ENCODE measurements at places on chromosomes 2 and 18.

- no peak for DNase-seq
Measured at GRCh38 chr2:180907731-180908130, 72.7 kb upstream of the UBE2E3 start.

DNA sequence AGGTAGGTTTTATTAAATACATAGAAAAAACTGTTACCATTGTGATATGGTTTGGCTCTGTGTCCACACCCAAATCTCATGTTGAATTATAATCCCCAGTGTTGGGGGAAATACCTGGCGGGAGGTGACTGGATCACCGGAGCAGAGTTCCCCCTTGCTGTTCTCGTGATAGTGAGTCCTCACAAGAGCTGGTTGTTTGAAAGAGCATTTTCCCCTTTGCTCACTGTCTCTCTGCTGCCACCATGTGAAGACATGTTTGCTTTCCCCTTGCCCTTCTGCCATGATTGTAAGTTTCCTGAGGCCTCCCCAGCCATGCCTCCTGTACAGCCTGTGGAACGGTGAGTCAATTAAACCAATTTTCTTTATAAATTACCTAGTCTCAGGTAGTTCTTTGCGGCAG lies 352.7 kb upstream of the SLC39A10 start:
- DNase-seq = no peak

DNA sequence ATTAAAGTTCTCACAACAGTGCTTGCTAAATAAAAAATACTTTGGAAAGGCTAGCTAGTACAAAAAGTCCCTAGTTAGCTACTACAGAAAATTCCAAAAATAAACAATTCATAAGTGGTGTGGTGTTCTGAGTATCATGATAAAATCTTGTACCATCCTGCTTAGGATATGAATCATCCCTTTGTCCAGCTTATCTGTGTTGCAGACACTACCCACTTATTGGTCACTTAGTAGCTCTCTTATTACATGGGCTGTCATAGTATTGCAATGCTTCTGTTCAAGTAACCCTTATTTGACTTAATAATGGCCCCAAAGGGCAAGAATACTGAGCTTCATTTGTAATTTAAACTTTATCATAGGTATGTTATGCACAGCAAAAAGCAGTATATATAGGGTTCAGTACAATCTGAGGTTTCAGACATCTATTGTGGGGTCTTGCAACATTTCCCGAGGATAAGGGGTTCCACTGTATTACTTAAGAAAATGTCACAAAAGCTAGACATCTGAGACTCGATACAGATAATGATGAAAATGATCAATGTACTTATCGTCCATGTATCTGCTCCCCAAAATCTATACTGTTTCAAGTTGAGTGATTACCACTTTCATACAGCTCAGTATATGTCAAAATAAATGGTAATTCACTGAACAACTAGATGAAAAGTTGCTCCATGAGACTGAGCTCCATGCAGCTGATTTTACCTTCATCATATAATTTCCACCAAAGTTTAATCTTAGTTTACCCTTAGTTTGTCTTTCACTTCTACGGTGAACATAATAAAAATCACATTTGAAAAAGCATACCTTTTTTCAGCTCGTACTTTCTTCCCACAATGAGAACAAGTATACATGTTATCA lies 93.8 kb downstream of the C2orf74 start:
- no peak for DNase-seq

DNA sequence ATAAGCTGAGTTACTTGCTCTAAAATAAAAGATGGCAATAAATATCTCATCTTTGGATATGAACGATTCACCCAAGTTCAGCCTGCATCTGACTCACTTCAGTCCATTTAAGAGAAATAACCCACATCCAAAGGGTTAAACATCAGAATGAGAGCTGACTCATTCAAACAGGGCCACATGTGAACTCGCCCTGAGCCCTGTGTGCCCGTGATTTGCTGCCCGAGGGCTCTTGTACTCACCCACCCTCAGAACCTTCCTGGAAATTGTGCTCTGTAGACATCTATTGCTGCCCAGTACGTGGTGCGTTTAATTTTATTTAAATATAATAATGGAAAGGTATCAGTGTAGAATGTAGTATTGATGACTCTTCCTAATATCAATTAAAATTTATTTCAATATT lies 66.9 kb upstream of the RBM44 start:
- DNase-seq = no peak

- no peak for DNase-seq
Measured at GRCh38 chr2:240919161-240919781, 13.1 kb downstream of the CROCC2 start.

- peak; percentile 42 for DNase-seq
Measured at GRCh38 chr18:34710458-34710914, 388 bp downstream of the DTNA start.

- no peak for DNase-seq
Measured at GRCh38 chr2:196389670-196390069, 218.3 kb upstream of the STK17B start.

DNA sequence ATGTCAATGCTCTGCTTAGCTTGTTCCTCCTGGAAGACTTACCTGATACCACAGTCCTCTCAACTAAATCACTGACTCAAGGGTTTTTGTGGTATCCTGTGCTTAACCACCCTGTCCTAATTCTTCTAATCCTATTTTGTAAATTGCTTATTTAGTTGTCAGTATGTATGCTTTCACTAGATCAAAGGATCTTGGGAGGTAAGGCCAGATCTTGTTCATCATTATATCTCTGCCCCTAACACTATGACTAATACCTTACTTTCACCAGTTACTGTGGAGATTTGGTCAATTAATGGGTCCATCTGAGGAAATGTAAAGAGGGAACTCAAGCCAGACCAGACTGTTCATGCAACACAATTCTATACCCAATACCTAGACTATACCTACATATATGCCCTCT lies 203.2 kb downstream of the GULP1 start:
- DNase-seq = no peak

DNA sequence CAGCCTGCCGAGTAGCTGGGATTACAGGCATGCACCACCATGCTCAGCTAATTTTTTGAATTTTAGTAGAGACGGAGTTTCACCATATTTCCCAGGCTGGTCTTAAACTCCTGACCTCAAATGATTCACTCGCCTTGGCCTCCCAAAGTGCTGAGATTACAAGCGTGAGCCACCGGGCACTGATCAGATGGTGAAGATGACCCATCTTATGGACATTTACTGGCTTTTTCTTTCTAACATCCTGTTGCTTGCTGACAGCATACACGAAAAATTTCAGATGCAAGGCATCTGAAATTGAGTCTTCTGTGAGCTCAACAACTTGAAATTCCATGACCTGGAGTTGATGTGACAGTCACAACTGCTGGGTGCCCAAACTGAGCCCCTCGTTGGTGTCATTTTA lies 859.5 kb upstream of the CNTNAP5 start:
- DNase-seq = no peak

- DNase-seq = no peak
Measured at GRCh38 chr2:158748926-158749590, 46.1 kb upstream of the DAPL1 start.

DNA sequence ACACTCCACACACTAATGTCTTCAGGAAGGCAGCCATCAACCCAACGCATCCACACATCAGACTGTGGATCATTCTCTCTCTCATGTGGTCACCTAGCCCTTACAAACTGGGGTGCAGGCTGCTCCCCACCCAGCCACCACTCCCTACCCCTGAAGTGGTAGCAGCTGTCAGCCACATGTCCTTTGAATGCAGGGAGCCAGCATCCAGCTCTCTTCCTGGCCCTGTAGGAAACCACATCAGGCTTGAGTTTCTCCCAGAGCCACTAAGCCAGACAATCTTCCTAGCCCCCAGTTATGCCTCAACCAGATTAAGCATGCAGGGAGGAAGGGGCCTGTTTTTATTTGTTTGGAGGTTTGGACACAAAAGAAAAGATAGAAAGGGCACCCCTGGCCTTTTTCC lies 52.8 kb upstream of the SPP2 start:
- DNase-seq = no peak

- DNase-seq = no peak
Measured at GRCh38 chr2:226098861-226099745, 699.6 kb downstream of the NYAP2 start.

GRCh38 chr2:215812966-215813365 lies 200.4 kb downstream of the MREG start:
- DNase-seq = no peak

GRCh38 chr2:188752311-188752710 lies 221.9 kb upstream of the COL3A1 start:
- peak; percentile 27 for DNase-seq

DNA sequence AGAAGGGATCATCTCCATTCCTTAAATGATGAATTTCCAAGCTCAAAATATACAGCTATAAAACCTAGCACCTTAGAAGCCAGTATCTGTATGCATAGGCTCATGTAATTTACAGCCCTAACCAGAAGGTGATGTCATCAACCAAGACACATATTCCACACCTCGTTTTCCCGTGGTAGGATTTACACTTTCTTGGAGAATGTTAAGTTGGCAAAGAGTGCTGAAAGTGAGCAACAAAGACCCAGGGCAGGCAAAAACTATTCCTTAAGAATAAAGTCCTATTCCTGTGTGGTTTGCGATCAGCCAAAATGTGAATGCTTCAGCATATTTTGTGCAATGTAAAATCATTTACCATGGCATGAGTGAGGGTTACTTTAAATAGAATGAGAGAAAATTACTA lies 247.1 kb downstream of the OSR1 start:
- DNase-seq = peak; percentile 43

DNA sequence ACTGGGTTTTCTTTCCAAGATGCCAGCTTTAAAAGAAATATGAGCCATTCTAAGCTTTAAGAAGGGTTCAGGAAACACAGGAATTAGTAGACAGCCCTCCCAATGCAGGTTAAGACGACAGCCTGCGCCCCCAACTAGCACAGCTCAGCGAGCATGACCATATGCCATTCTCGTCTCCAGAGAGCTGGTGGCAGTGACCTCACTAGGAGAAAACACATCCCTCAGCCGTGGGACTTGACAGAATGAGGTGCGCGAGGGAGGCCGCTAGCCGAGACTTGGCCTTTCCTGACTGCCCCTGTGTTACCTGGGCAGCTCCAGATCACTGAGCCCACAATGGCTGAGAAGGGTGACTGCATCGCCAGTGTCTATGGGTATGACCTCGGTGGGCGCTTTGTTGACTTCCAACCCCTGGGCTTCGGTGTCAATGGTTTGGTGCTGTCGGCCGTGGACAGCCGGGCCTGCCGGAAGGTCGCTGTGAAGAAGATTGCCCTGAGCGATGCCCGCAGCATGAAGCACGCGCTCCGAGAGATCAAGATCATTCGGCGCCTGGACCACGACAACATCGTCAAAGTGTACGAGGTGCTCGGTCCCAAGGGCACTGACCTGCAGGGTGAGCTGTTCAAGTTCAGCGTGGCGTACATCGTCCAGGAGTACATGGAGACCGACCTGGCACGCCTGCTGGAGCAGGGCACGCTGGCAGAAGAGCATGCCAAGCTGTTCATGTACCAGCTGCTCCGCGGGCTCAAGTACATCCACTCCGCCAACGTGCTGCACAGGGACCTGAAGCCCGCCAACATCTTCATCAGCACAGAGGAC lies 103.9 kb downstream of the MAPK4 start:
- DNase-seq = no peak

DNA sequence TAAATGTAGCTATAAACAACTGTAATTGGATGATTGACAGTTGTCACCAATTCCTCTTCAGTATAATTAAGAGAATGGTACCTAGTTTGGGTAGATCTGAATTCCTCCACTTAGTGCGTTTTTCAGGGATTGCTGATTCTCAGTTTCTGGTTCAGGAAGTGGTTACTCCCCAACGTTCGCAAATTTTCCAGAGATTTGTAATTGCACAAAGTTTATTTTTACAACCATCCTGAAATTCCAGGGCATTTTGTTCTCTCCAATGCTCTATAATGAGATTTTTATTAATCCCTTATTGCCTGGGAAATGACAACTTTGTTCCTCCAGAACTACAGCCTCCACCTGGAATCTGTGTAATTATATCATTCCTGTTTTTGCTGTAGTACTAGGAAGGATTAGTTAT lies 710.6 kb upstream of the ZEB2 start:
- DNase-seq = no peak

DNA sequence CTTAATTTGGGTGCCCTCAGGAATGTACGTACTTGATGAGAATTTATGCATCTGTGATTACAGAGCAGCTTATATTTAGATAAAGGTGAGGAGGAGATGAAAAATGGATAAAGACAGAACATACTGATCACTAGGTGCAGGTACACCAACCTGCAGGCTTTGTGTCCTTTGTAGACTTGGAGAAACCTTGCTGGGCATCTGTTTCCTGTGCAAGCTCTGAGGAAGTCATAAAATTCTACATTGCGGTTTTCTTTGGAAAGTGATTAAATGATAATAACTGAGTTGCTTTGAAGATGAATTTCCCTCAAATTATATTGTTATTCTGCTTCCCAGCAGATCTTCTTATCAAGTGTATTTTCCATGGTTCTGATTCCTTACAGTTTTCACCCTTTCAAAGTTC lies 7.7 kb downstream of the RAB27B start:
- no peak for DNase-seq

- DNase-seq = no peak
Measured at GRCh38 chr2:19796035-19796695, 105.6 kb downstream of the TTC32 start.

GRCh38 chr2:216119986-216120385 lies 10.8 kb downstream of the XRCC5 start:
- DNase-seq = no peak

- peak; percentile 63 for DNase-seq
Measured at GRCh38 chr2:111117598-111118480, 2.9 kb upstream of the BCL2L11 start.

DNA sequence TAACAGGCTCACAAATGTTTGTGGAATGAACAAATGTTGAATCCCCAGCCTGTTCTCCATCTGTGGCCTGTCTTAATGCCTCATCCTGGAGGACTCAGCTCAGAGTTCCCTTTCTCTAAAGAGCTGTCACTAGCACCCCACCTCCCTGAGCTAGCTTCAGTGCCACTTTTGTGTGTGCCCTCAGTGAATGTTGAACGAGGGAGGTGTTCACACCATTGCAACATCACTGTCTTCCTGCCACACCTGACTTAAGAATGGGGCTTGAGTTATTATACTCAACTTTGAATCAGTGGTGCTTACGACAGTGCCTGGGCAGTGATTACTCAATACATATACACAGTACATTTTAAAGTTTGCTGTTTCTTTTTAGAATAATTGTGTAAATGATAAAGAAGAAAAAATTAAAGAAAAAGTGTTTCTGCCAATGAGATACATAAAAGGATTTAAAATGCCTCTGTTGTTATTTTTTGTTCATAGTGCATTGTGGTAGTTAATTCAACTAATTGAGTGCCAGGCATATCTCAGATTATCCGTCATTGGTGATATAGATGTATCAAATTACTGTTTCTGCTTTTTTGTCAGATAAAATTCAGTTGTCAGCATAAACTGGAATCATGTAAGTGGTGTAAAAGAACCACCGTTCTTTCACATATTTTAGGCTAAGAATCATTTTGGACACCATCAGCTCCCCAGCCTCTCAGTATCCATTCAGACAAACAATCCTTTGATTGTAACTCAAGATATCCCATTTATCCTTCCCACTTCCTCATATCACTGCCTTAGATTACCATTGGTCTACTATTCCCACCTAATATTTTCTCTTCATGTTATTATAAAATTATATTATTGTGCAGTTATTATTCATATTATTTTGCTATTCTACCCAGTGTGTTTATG lies 304.7 kb downstream of the PTPRM start:
- no peak for DNase-seq
